Psoas muscle (tissue), 8 donors: ENCODE measurements at places on chromosomes 6 and 20. TPM values are rescaled to one million over a fixed set of nuclear protein-coding genes. Genes with fewer than 3 reads are reported as not detected.

The ENTPD6 gene
- 35.7 TPM for total RNA-seq

The TMEM151B gene
- not detected for total RNA-seq

The GCNT2 gene
- total RNA-seq: 10.1 TPM

The TRIM31 gene
- total RNA-seq: not detected

The CD24 gene
- 0.84 TPM for total RNA-seq

The SCRT2 gene
- total RNA-seq: not detected

The SYCP2L gene
- not detected for total RNA-seq

The ACTL10 gene
- 0.42 TPM for total RNA-seq

The LPA gene
- 0.17 TPM for total RNA-seq

The ZNF831 gene
- not detected for total RNA-seq

The WFDC10B gene
- not detected for total RNA-seq

The SEL1L2 gene
- 1.5 TPM for total RNA-seq

The VSX1 gene
- 0.48 TPM for total RNA-seq

The SNX9 gene
- total RNA-seq: 30.7 TPM

The PLEKHG1 gene
- total RNA-seq: 9.6 TPM

The HFE gene
- total RNA-seq: 2.7 TPM

The STXBP5 gene
- total RNA-seq: 16.8 TPM

The SRMS gene
- total RNA-seq: not detected

The PHACTR3 gene
- 0.20 TPM for total RNA-seq

The CUTA gene
- 121 TPM for total RNA-seq

The PAX1 gene
- total RNA-seq: 0.30 TPM

The DLL1 gene
- 5.3 TPM for total RNA-seq

The HLA-DOA gene
- 1.2 TPM for total RNA-seq

The SRSF6 gene
- total RNA-seq: 33.8 TPM

The ZBP1 gene
- 0.24 TPM for total RNA-seq

The RBM24 gene
- total RNA-seq: 248 TPM

The SPATA25 gene
- 1.3 TPM for total RNA-seq

The REM1 gene
- 1.0 TPM for total RNA-seq

The JPH2 gene
- total RNA-seq: 86.9 TPM

The ZFP57 gene
- total RNA-seq: not detected

The FAM209B gene
- total RNA-seq: not detected

The ANGPT4 gene
- total RNA-seq: 0.04 TPM

The DUSP15 gene
- not detected for total RNA-seq

The C6orf136 gene
- 21.8 TPM for total RNA-seq

The PGC gene
- total RNA-seq: not detected

The CRISP3 gene
- not detected for total RNA-seq

The AIF1 gene
- 2.6 TPM for total RNA-seq

The LAMA4 gene
- total RNA-seq: 5.6 TPM

The SAMHD1 gene
- total RNA-seq: 18.2 TPM

The LY6G6F gene
- not detected for total RNA-seq
